ENCODE measurements at places on chromosomes 4 and X.

- no peak for DNase-seq
Measured at GRCh38 chrX:48493890-48494364, 14.9 kb upstream of the PORCN start.

GRCh38 chr4:155025762-155026457 lies 182.5 kb upstream of the NPY2R start:
- DNase-seq: peak; percentile 4

DNA sequence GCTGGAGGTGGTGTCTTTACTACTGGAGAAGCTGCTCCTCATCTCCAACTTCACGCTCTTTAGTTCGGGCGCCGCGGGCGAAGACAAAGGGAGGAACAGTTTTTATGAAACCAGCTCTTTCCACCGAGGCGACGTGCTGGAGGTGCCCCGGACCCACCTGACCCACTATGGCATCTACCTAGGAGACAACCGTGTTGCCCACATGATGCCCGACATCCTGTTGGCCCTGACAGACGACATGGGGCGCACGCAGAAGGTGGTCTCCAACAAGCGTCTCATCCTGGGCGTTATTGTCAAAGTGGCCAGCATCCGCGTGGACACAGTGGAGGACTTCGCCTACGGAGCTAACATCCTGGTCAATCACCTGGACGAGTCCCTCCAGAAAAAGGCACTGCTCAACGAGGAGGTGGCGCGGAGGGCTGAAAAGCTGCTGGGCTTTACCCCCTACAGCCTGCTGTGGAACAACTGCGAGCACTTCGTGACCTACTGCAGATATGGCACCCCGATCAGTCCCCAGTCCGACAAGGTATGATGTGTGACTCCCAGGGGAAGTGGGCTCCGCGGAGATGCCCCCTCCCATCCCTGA lies 634 bp downstream of the LRAT start:
- DNase-seq: no peak

GRCh38 chr4:142406917-142407501 lies 439.1 kb downstream of the INPP4B start:
- no peak for DNase-seq

GRCh38 chr4:156954587-156954986 lies 17.0 kb downstream of the PDGFC start:
- no peak for DNase-seq

- DNase-seq: no peak
Measured at GRCh38 chrX:1295550-1295949, 26.9 kb downstream of the CSF2RA start.

- DNase-seq: no peak
Measured at GRCh38 chrX:15160558-15161095, 109.3 kb downstream of the ASB9 start.

- no peak for DNase-seq
Measured at GRCh38 chr4:176964116-176964691, 171.5 kb upstream of the VEGFC start.

DNA sequence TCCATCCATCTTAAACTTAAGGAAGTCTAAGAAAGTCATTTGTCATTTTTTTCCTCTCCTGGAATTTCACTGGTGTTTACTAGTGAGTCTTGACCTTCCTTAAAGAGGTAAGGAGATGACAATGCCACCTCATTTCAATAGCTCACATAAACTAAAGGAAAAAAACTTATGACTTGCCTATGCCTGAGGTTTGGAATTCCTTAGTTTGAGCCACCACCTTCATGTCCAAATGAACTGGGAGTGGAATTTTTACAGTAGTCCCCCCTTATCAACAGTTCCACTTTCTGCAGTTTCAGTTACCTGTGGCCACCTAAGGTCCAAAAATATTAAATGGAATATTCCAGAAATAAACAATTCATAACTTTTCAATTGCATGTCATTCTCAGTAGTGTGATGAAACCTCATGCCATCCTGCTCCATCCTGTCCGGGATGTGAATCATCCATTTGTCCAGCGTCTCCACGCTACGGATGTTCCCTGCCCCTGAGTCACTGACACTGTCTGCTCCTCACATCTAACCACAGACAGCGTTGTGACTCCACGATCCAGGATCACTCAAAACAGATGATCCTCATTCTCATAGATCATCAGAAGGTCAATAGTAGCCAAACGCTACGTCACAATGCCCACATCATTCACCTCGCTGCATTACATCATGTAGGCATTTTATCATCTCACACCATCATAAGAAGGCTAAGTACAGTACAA lies 177.4 kb downstream of the SH3KBP1 start:
- no peak for DNase-seq

DNA sequence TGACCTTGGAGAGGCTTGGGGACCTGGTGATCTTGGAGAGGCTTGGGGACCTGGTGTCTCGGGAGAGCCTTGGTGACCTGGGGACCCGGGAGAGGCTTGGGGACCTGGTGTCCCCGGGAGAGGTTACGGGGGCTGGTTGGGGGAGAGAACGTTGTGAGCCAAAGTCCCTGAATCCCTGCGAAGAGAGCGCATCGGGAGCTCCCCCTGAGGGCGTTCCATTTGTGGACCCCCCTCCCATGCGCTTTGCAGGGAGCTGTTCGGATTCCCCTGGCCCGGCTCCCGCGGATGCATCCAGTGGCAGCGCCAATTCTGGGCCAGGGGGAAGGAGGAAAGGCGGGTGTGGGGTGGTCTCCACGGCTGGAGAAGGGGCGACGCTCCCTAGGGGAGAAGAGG lies 13.3 kb downstream of the SHOX start:
- no peak for DNase-seq

GRCh38 chr4:128604840-128605239 lies 204.7 kb upstream of the JADE1 start:
- DNase-seq: no peak

GRCh38 chr4:140135529-140136088 lies 18.4 kb downstream of the MAML3 start:
- no peak for DNase-seq

GRCh38 chr4:161182913-161183312 lies 980.9 kb downstream of the FSTL5 start:
- no peak for DNase-seq

DNA sequence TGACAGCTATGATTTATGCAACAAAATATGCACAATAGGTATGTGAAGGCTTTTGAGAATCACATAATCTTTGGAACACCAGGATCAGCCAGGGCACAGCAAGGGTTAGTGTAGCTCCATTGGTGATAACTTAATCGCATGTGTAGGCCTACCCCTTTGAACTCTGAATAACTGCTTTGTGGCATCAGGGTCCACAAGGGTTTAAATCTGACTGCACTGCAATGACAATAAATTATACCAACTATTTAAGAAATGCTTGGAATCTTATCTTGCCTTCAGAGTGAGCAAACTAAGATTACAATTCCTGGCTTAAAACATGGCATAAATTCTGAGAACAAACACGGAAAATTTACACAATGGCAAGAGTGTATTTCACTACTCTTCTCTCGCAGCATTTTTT lies 245.8 kb downstream of the FBXO8 start:
- DNase-seq: no peak

- no peak for DNase-seq
Measured at GRCh38 chr4:85826060-85826678, 351.2 kb downstream of the ARHGAP24 start.

Measured in stimulated activated CD4-positive, alpha-beta T cell treated with anti-CD3 and anti-CD28 coated beads, Interleukin-1b, Interleukin-23, amount 100 ng/mL, for 1 hour (primary cell).